Stimulated activated CD8-positive, alpha-beta memory T cell treated with anti-CD3 and anti-CD28 coated beads, Interleukin-7, amount 100 ng/mL, for 1 hour (primary cell): ENCODE measurements at places on chromosomes 11 and 22.
A peak's percentile ranks its signal among the peaks of the same experiment; 100 is the strongest.

GRCh38 chr11:69122630-69123431 lies 32.9 kb upstream of the SMIM38 start:
- DNase-seq, result no peak

GRCh38 chr11:105244160-105244825 lies 104.7 kb upstream of the CARD18 start:
- no peak for DNase-seq

- DNase-seq, result no peak
Observed at GRCh38 chr11:119795231-119795630, 66.2 kb upstream of the NECTIN1 start.

GRCh38 chr22:35462498-35463230 lies 62.7 kb downstream of the MCM5 start:
- DNase-seq, result no peak

DNA sequence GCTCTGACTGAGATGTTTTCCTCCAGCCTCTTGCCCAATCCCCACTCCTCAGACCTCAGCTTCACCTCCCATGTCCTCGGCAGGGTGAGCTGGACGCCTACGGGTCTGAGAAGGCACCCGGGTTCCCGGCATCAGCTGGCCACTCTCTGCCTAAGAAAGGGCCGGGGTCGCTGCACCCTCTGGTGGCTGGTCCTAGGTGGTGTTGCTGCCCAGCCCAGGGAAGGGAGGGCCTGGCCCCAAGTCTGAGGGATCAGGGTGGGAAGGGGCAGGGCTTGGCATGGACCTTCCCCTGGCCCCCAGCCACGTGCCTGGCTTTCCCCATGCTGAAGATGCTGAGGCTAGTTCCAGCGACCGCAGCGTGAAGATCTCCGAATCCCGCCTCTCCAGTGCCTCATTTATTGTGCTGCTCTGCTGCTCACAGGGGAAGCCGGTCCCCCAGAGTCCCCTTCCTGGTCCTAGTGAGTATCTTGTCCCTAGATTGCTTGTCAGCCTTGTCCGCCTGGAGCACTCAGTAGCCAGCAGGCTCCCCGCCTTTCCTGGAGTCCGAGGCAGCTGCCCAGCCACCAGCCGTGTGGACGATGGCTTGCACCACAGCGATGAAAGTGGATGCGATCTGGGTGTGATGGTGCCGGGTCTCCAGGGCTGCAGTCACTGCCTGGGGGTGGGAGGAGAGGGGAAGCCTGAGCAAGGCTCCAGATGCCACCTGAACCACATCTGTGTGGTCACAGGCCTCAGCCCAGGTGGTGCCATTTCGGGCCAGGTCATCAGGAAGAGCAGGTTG lies 2.9 kb upstream of the GGT5 start:
- peak; percentile 13 for DNase-seq

GRCh38 chr11:90321018-90321417 lies 98.2 kb upstream of the CHORDC1 start:
- no peak for DNase-seq

DNA sequence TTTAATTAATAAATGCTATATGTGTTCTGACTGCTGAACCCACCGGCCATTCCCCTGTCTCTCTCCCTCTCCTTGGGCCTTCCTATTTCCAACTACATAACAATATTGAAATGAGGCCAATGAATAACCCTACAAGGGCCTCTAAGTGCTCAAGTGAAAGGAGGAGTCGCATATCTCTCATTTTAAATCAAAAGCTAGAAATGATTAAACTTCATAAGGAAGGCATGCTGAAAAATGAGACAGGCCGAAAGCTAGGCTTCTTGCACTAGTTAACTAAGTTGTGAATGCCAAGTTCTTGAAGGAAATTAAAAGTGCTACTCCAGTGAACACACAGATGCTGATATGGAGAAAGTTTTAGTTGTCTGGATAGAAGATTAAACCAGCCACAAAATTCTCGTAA lies 109.2 kb downstream of the TSPAN18 start:
- DNase-seq, result no peak

DNA sequence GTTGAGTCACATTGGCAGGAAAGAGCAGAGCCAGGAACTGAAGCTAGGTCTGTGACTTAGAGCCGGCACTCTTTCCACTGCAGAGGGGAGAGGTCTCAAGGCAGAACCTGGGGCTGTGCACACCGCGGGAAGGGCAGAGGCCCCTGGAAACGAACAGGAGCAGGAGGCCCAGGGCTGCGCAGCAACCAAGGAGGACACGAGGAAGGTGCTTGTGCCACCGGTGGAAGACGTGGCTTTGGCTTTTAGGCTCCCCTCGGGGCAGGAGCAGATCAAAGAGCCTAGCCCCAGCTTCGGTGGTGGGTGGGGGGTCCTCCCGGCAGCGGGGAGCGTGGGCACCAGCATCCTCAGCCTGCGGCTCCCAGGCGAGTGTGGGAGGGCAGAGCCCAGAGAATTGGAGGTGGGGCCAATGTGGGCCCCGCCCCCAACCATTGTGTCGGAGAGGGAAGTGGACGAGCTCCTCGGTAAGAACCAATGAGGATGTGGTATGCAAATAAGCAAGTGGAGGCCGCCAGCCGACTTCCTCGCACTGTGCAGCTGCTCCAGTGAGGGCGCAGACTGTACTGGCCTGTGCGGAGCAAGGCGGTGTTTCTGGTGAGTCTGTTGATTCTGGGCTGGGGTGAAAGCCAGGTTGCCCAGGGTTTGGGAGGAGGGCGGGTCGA lies at the start of gene CCDC116:
Gene CCDC116 (plus strand): TSS at position 524 of the 659 bp plus-strand sequence. CDS start 422 bp downstream, outside the sequence.
- DNase-seq, result no peak

GRCh38 chr11:61335355-61335710 lies 2.3 kb downstream of the TKFC start:
- no peak for DNase-seq

GRCh38 chr11:10273738-10274137 lies 20.3 kb downstream of the SBF2 start:
- no peak for DNase-seq

DNA sequence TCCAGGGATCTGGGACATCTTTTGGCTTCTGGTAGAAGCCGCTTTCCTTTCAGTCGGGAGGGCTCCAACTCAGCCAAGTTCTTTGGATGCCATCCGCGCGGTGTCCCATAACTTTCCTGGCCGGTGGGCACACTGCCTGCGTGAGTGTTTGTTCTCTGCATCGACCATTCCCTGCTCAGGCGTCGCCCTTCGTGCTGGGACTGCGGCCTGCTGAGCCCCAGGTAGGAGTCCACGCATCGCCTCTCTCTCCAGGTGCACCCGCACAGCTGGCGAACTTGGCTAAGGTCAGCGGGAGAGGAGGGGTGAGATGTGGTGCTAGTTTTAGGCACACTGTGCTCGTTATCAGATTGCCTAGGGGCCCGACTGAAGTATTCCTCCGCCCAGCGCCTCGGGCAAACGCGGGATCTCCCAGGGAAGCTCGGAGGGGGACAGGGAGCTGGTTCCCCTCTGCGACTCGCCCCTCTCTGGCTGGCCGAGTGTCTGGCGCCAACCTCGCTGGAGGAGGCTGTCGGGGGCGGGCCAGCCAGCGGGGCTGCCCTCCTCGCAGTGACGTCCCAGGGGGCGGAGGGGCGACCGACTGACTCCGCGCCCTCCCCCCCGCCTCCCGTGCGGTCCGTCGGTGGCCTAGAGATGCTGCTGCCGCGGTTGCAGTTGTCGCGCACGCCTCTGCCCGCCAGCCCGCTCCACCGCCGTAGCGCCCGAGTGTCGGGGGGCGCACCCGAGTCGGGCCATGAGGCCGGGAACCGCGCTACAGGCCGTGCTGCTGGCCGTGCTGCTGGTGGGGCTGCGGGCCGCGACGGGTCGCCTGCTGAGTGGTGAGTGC lies at the start of gene LAYN:
Gene LAYN (plus strand): TSS at position 607 of the 823 bp plus-strand sequence. CDS start 124 bp downstream, at position 731.
- DNase-seq, result no peak

DNA sequence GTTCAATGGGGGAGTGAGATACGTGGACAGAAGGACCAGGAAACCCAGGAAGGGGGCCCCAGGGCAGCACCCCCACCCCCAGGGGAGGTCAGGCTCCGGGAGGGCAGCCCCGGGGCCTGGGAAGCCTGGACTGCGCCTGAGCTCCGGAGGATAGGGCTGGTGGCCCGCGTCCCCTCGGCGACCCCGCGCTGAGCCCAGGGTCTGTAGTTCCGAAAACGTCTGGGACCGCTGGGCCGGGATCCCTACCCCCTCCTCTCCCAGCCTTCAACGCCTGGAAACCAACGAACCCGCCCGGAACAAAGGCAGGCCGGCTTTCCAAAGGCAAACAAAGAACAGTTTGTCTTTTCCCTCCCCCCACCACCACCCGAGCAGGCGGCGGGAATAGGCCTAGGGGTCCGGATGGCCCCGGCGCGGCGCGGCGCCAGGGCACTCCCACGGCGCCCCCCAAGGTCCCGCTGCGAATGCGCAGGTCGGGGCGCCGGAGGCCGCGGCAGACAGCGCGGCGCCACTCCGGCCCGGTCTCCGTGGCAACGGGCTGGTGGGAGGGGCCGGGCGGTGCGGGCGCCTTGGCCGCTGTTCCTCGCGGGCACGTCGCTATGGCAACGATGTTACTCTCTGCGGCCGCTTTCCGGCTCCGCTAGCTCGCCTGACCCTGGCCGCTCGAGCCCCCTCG lies 58.5 kb downstream of the IGLL1 start:
- peak; percentile 35 for DNase-seq

DNA sequence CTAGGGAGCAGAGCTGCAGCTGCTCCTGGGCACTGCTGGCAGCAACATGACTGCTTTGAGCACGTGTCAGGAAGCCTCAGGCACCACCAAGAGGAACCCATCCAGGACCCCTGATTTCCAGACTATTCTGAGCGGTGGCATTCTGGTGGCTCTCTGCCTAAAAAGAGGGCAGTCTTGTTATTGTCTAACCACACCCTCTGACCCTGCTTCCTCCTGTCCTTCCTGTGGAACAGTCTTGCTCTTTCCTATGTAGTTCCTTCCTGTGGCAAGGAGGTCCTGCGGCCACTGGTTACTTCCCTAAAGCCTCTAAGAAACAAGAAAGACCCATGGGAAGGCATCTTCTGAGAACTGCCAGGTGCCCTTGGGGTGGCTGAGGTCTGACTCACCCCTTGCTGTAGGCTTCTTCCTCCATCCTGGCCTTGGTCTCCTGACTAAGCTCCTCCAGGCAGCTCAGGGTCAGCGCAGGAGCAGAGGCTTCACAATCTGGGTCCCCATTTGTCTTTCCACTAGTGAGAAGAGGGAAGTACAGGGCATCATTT lies 13.1 kb upstream of the LYVE1 start:
- DNase-seq, result no peak

DNA sequence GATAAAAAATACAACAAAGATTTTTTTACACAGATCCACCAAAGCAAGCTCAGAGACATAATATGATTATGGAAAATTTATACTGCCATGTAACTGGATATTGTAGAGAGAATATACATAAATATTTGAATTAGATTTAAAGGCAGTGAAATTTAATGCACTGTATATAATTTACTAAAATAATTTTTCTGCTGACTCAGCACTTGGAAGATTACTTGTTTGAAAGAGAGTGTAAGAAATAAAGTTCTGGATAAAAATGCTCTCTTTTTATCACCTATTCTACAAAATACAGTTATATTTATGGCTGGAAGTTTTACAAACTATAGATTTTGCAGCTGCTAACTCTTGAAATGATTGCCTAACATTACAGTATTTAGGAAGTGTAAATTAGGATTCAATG lies 628.3 kb upstream of the CHORDC1 start:
- no peak for DNase-seq

DNA sequence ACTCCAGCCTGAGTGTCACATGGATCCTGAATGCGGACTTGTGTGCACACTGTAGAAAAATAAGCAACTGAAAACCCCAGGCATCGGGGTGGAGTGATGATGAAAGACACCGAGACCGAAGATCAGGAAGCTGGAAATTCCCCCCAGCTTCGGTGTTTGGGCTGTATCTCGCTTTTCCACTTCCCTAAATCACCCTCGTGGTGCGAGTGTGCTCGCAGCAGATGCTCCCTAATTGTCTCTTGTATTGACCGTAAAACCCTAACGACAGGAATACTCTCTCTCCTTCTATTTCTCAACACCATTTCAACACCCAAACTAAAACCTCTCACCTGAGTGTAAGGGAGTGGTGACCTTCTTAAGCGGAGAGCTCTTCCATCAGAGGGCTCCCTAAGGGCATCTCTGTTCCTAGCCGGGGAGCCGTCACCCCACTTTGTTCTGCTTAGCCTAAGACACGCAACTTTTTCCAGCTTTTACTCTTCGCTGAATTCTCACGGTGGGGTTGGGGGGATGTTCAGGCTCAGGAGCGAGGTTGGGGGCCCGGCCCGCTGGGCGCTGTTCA lies 635 bp upstream of the GRK3 start:
- no peak for DNase-seq

GRCh38 chr11:108871152-108871551 lies 206.3 kb downstream of the DDX10 start:
- DNase-seq, result no peak

- no peak for DNase-seq
Observed at GRCh38 chr22:26548984-26549383, 36.7 kb upstream of the TFIP11 start.

GRCh38 chr11:79168530-79169110 lies 272.2 kb downstream of the TENM4 start:
- DNase-seq, result no peak

- DNase-seq, result no peak
Observed at GRCh38 chr11:91133361-91133760, 910.5 kb upstream of the CHORDC1 start.

- DNase-seq, result no peak
Observed at GRCh38 chr11:134224710-134225664, 516 bp downstream of the VPS26B start.

- DNase-seq, result no peak
Observed at GRCh38 chr11:43462359-43462758, 103.6 kb downstream of the TTC17 start.

GRCh38 chr11:121588747-121589146 lies 136.0 kb upstream of the SORL1-AS1 start:
- DNase-seq, result no peak

GRCh38 chr11:1330473-1330872 lies 21.0 kb upstream of the TOLLIP start:
- DNase-seq, result no peak

- no peak for DNase-seq
Observed at GRCh38 chr11:129041611-129042018, 98.9 kb upstream of the TP53AIP1 start.

- DNase-seq, result no peak
Observed at GRCh38 chr22:43404673-43405385, 7.0 kb upstream of the MPPED1 start.

- DNase-seq, result no peak
Observed at GRCh38 chr11:34655335-34656008, 34.6 kb downstream of the EHF start.

DNA sequence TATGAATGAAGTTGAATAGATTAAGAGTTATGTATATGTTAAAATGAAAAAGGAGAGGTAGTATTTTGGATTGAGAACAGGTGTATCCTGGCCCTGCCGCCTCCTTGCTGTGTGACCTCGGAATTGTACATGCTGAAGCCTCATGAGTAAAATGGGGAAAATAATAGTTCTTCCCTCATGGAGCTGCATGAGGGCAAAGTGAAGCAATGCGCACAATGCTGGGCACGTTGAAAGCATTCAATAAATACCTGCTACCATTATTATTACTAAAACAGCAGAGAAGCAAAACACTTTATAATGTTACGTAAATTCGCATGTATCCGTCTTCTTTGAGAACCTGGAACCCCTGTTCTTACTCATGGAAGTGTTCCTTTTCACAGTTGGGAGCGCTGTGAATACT lies 5.7 kb downstream of the AMOTL1 start:
- DNase-seq, result no peak

DNA sequence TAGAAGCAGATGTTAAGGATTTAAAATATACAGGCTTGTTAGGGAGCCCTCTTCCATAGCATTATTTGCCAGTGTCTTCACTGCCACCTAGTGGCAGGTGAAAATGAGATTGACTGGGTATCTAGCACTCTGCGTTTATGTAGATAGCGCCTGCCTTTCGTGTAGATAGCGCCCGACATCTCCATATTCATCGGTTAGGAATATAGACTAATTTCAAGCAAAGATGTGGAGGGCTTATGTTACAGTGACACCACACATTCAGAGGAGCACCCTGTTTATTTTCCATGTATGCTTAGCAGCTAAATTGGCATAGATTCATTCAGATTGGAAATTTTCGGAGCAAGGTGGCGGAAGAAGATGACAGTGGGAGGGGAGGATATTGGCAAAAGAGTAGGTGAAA lies 72.0 kb downstream of the SLC5A12 start:
- DNase-seq, result no peak
